HCEC 1CT (cell line): ENCODE measurements at places on chromosomes 7 and 10.
A peak's percentile ranks its signal among the peaks of the same experiment; 100 is the strongest.

DNA sequence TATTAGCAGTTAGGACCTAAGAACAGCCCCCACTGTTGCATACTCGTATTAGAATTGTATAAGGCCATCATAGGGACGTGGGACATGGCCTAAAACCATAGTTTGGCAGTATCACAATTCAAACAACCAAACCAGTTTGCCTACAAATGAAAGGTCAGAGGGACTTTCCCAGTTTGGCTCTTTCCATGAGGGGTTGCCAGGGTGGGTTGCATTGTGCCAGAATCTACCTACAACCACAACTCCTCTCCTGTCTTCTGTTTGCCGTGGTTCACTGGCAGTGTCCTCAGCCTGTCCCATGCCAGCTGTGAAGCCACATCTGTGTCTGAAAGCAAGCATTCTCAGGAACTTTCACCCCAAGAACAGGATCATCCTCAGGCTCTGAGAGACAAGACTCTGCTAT, 44.5 kb downstream of the PIK3AP1 start:
- DNase-seq = no peak

DNA sequence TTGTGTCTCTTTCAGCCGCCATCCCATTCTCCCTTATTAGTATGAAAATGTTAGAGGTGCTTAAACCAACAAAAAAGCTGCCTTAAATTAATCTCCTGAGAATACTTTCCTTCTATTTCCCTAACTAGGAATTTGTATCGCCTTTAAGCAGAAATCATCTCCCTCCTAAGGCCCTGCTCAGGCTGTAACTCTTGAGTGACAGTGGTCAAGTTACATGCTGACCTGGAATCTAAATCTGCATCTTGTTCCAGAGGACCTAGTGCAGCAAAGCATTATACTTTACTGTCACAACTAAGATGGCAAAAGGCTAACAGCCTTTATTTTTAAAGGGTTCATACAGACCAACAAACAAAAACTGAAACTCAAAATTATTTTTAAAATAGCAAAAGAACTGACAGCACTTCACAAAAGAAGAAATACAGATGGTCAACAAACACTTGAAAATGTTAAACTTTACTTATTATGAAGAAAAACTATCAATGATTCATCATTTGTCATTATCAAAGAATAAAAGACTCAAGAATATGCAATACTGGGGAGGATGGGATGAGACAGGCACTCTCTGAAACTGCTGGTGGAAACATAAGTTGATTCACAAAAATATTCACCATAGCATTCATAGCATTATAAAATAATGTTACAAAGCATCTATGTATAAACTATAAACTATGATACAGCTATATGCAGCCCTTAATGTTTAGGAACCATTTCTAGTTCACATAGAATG, 11.0 kb downstream of the CYREN start:
- peak; percentile 37 for DNase-seq

DNA sequence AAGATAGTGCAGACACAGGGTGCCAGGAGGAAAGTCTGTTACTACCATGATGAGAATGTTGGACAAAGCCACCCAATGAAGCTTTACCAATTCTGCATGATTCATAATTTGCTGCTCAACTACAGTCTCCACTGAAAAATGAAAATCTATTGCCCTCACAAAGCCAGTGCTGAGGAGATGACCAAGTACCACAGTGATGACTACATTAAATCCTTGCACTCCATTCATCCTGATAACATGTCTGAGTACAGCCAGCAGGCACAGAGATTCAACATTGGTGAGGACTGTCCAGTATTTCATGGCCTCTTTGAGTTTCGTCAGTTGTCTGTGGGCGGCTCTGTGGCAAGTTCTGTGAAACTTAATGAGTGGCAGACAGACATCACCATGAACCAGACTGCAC, 144.0 kb downstream of the PLCE1 start:
- no peak for DNase-seq

DNA sequence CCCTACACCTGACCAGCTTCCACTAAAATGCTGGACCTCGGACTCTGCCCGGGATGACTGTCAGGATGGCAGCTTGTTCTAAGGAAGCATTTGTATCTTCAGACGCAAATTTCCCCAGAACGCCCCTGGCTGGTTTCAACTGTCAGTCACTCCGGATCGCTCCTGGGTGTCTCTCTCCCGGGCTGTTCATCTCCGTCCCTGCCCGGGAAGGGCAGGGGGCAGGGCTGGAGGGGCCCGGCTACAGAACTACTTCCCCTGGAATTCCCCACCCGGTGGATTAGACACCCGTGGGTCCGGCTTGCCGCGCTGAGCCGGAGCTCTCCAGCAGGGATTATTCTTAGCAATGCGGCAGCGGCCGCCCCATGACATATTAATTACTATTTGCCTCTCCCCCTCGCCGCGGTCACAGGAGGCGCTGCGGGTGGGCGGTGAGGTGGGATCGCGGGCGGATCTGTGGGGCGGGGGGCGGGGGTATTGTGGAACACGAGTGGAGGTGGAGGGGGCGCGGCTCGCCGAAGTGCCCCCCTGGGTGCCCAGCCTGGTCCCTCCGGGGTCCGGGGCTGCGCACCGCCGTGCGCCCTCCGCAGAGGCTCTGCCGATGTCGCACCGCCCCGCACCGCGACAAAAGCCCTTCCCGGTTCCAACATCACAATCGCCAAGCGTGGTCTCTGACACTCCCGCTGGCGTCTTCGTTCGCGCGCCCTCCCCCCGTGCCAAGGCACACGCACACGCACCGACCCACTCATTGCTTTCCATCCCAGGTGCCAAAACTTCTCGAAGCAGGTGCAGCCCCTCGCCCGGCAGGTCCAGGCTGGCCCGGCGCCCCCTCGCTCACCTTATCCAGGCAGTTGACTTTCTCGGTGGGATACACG, 276.1 kb upstream of the NEBL start:
- DNase-seq = no peak
